ENCODE measurements at places on chromosomes 6 and 20.

DNA sequence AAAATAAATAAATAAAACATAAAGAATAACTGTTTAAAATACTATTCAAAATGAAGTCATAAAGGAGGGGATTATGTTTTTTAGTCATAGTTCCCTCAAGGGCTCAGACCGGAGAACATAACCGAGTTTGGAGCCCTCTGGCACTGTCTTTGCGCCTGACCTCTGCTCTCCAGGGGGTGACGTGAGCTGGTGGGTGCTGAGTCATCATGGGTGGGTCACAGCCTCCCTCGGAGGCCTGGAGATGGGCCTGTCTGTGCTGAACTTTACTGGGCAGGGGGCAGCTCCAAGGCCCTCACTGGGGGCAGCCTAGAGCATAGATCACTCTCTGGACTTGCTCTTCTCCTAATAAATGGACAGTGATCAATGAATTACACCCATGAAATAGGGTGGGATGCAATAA is 3.1 kb upstream of the MAVS start:
- DNase-seq = no peak

- no peak for DNase-seq
Observed at GRCh38 chr6:18317850-18318249, 53.5 kb upstream of the DEK start.

- no peak for DNase-seq
Observed at GRCh38 chr6:34389034-34389433, 3.4 kb downstream of the NUDT3 start.

- no peak for DNase-seq
Observed at GRCh38 chr6:3473773-3474172, 16.9 kb upstream of the SLC22A23 start.

GRCh38 chr6:150403458-150404246 is 34.8 kb downstream of the IYD start:
- no peak for DNase-seq

DNA sequence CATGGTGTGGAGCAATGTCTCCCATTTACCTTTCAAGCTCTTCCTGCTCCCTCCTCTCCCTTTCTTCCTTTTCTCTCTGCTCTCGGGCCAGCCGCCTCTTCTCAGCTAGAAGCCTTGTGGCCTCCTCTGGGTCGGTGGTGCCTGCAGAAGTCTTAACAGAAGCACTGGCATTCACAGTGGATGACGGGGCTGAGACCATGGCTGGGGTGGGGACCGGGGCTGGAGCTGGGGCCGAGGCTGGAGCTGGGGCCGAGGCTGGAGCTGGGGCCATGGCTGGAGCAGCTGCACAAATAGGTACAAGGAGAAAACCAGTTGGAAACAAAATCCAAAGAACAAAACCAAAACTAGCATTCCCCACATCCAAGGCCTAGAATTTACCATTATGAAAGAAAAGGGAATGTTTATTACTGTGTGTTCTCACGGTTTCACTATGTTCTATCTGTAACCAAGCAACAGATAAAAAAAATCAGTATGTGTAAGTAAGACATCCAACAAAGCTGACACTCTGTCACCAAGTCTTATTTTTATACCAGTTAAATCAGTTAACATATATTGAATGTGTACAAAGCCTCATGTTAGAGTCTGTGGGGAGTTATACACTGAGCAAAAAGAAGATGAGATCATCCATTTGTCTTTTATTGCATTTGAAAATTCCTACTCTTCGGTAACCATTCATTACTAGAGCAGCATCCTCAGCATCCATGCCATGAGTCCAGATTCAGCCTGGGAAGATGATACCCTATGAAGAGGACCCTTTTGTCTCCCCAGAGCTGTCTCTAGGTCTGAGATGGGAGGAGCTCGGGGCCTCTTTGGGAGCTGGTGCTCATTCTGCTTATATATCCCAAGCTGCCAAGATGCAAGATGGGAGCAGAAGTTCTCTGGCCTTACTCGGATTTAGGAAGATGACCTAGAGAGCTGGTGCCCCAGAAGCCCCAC is 73.0 kb upstream of the BCLAF1 start:
- no peak for DNase-seq

GRCh38 chr6:155223646-155224451 is 40.0 kb upstream of the CLDN20 start:
- DNase-seq = no peak

DNA sequence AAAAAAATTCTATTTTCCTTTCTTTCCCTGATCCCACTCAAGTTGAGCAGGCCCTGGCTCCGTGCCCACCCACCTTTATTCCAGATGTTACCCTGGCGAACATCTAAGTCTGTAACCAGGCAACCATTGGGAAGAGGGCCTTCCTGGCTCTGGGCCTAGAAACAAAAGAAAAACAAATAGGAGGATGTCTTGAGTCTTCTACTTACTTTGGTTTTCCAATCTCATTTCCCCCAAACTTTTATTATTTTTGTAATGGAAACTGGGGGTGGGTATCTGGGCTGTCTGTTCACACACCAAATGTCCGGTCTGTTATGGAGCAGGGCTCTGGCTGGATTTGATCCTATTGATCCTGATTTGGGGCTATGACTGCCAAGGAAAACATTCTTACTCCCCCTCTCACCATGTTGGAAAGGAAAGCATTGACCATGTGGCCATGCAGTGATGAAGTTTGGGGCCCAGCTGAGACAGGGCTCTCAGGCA is 744.1 kb downstream of the DHX35 start:
- no peak for DNase-seq

GRCh38 chr6:156593127-156593526 is 184.1 kb upstream of the ARID1B start:
- no peak for DNase-seq

- DNase-seq = no peak
Observed at GRCh38 chr6:143939364-143939763, 68.7 kb downstream of the PLAGL1 start.

DNA sequence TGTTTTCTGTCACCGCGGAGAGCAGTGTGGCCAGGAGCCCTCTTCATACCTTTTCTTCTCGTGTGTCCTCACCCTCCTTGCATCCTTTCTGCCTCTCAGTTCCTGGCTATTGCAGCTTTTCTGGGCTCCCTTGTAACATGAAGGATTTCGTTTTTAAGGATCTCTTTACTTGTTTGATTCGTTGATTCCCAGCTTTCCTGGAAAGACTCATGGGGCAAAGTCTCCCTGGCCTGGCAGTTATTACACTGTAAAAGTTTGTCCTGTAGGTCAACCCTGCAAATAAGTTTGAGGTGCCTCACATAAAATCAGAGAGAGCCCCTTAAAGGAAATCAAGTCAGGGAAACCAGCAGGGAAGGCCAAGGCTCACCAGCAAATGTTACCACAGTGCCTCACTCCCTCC is 70.1 kb downstream of the ISM1 start:
- DNase-seq = no peak

DNA sequence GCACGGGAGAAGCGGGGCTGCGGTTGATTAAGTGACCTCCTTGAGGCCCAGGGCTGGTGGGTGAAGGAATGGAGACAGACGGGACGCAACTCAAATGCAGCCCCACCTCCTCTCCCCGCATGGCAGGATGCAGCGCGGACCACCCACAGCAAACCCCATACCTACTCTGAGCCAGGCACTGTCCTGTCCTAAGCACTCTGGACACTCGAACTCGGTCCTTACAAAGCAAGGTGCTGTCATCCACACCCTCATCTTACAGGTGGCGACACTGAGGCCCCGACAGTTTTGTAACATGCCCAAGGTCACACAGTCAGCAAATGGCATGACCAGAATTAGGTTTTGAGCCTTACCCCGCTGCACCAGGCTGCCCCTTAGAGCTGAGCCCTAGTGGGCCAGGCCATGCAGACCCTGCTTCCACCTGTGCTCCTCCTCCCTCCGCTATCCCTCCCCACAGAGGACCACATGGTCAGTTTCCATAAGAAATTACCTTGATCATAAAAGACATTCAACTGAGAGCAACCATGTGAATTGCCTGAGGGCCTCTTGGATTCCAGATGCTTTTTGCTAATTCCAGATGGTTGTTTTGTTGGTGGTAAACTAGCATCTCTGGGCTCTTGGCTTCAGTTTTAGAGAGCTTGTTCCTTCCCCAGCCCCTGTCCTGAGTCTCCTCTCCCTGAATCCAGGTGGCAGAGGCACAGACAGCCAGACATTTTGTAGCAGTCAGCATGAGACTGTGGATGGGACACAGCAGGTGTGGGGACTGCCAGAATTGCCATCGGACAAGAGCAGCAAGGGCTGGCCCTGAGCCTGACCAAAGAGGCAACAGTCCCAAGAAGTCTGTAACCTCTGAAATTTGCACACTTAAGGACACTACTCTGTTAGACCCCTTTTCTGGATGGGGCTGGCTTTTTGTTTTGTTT is 171.9 kb upstream of the PMEPA1 start:
- no peak for DNase-seq

- no peak for DNase-seq
Observed at GRCh38 chr20:14865169-14865568, 527.8 kb upstream of the FLRT3 start.

DNA sequence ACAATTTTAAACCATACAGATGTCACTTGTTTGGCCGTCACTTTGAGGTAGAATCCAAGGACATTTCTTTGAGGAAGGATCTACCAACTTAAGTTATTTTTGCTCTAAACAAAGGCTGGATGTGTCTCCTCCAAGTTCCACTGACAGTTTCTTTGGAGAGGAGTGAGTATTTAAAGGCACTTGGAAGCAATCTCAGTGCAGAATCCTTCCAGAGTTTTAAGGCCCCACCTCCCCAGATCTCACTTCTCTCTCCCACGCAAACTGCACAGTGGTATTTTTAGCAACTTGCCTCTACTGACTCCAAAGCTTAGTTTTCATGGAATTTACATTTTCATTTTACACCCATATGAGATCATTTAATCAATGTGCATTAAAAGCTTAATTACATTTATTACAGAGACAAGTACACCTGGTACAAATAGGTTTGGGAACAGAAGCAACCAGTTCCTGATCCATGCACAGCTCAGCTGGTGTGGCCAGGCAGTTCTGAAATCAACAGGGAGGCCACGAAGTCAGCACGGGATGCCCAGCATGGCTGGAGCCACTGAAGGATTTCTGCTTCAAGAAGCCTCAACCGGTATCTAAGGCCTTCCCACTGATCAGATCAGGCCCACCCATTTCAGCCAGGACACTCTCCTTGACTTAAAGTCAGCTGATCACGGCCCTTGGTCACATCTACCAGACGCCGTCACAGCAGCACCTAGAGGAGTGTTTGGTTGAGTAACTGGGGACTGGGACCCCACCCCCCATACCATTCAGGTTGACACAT is 109.8 kb downstream of the SYCP2 start:
- DNase-seq = no peak

DNA sequence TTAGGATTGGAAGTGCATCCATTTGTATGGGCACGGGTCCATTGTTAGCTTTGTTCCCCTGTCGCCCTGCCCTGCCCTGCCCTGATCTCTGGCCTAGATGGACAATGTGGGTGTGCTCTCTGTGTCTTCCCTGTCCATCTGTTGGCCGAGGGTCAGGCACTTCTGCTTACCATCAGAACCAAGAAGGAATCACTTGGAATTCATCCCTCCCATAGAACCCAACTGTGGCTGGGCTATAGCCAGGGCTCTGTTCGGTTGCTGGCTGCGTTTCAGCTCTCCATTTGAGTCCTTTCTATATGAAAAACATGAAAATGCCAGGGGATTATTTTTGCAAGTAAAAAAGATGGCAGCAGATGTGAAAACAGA is 26.6 kb upstream of the TULP4 start:
- peak; percentile 29 for DNase-seq

GRCh38 chr6:108888745-108889144 is 40.5 kb downstream of the ARMC2 start:
- no peak for DNase-seq

GRCh38 chr6:138088326-138088762 is 18.9 kb downstream of the PERP start:
- no peak for DNase-seq

DNA sequence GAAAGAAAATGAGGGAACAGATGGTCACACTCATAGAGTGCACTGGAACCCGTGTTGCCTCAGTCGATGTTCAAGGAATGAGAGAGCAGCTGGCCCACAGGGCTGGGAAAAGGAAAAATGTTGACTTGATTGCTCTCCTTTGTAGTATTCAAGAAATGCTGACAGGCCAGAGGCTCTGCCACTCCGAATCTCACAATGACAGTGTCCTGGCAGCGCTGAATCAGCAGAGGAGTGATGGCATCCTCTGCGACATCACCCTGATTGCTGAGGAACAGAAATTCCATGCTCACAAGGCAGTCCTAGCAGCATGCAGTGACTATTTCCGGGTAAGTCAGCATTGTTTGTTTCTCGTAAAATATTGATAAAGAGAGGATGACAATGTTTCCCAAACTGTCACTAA is 51.3 kb downstream of the KLHL32 start:
- DNase-seq = no peak

GRCh38 chr20:63164484-63165355 is 51.2 kb downstream of the YTHDF1 start:
- DNase-seq = no peak
